Activated CD4-positive, alpha-beta T cell treated with anti-CD3 and anti-CD28 coated beads, Interleukin-2, amount 50 U/mL, for 16 hours (primary cell): ENCODE measurements at places on chromosomes 5 and 9.

- no peak for DNase-seq
These were observed 208.1 kb upstream of the PIK3R1 start for GRCh38 chr5:68007451-68007850.

DNA sequence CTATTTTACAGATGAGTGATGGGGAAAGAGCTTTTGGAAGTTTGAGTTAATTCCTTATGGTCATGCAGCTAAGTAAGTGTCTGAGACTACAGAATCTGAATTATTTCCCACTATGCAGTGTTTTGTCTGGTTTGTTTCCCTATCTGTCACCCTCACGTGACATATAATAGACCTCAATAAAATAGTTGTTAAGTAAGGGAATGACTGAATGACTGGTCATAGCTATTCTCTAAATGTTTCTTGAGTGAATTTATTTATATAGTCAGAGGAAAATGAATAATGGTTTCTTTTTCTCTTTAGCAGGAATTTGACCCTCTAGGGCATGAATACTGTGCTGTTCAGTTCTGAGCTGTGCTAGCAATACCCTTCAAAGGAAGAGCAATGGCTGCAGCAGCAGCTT is 10.3 kb downstream of the TRIM32 start:
- no peak for DNase-seq

DNA sequence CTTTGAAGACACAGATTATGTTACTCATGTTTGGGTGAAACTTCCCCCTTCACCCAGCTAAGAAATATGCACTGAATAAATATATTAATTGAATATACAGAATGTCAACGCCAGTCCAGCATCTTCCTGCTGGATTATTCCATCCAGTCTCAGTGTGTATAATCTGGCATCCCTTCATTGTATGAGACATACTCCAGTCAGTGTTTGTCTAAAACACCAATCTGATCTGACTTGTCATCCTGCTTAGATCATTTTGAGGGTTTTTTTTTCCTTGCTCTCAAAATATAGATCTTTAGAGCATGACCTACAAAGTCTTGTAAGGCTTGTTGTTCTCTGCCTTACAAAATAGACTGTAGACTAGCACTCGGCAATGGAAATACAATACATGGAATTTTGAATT is 195.1 kb downstream of the SMARCA2 start:
- no peak for DNase-seq

GRCh38 chr5:101047181-101047580 is 144.1 kb upstream of the ST8SIA4 start:
- DNase-seq: no peak
